ENCODE measurements at places on chromosomes 2 and 18. TPM values are rescaled to one million over a fixed set of nuclear protein-coding genes. Genes with fewer than 3 reads are reported as not detected.

- no peak for DNase-seq
Measured at GRCh38 chr2:74862020-74862964, 28.4 kb downstream of the HK2 start.

- DNase-seq, result no peak
Measured at GRCh38 chr2:207040696-207041095, 101.4 kb downstream of the CPO start.

Gene SLC9A4
- 23.5 TPM for total RNA-seq

DNA sequence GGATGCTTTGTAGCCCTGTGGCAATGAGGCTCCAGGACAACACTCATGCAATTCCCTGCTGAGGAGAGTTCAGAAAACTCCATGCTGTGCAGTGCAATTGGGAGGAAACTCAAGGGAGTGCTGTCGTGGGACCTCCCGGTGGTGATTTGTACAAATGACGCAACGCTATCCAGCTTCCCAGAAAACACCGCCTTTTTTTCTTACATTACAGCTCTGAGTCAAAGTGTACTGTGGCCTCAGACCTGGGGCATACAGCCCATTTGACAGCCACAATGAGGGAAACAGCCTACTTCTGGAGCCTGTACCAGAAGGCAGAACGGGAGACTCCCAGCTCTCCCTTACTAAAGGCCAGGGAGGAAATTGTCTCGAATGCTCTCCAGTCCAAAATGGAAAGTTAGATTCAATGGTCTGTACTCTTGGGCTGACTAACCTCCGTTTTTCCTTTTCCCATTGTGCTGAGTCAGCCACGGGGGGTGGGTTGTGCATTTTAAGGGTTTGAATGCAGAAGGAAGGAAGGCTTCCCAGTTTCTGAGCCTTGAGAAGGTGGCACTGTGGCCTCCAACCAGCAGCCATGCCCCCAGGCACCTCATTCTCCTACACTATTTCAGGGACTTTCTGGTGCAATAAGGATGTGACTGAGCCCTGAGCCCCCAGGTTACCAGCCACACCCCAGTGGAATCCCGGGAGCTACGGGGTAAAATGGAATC is 16.4 kb upstream of the CYP1B1 start:
- no peak for DNase-seq

GRCh38 chr2:111037128-111037527 is 83.6 kb upstream of the BCL2L11 start:
- DNase-seq, result no peak

Gene AOX1
- total RNA-seq, result 56.6 TPM

DNA sequence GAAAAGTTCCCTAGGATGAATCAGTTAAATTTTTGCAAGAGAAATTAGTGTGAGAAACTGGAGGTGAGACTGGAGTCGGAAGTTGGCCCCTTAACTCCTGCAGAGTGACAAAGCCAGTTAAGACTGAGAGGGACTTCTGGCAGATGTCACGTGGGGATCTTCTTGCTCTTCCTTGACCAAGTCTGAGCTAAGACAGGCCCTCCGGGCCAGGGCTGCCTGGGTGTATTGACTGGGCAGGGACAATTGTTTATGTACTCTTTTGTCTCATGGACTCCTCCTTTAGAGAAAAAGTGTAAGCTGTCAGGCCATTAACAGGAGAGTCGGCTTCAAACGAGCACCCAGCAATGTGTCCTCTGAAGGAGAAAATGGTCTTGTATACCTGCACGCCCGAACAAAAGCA is 48.6 kb upstream of the RALBP1 start:
- DNase-seq, result no peak

DNA sequence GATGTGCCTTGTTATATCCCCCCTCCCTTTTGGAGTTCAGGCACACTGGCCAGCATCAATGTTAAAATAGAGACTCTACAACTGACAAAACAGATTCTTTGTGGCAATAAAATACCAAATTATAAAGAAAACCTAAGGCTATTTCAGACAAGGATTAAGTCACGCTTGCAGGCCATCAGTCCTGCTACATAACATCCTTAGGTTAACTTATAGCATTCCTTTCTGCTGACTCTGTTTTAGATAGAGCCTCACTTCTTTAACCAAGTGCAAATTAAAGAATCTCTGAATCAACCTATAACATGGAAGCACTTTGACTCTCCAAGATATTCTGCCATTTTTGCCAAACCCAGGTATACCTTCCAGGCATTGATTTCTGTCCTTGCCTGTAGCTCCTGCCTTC is 784.6 kb downstream of the RNF144A start:
- no peak for DNase-seq

Gene SDC1
- total RNA-seq, result 480 TPM

- DNase-seq, result no peak
Measured at GRCh38 chr2:225190987-225191386, 148.7 kb upstream of the DOCK10 start.

- DNase-seq, result no peak
Measured at GRCh38 chr2:137302957-137303356, 537.6 kb downstream of the THSD7B start.

- DNase-seq, result no peak
Measured at GRCh38 chr18:10591896-10592295, 66.1 kb downstream of the NAPG start.

GRCh38 chr2:105859694-105859951 is 114.9 kb downstream of the NCK2 start:
- DNase-seq, result no peak

- no peak for DNase-seq
Measured at GRCh38 chr2:190888449-190888848, 7.8 kb downstream of the GLS start.

Gene FBXO48
- total RNA-seq, result 0.96 TPM

Gene RPE
- total RNA-seq, result 71.3 TPM

DNA sequence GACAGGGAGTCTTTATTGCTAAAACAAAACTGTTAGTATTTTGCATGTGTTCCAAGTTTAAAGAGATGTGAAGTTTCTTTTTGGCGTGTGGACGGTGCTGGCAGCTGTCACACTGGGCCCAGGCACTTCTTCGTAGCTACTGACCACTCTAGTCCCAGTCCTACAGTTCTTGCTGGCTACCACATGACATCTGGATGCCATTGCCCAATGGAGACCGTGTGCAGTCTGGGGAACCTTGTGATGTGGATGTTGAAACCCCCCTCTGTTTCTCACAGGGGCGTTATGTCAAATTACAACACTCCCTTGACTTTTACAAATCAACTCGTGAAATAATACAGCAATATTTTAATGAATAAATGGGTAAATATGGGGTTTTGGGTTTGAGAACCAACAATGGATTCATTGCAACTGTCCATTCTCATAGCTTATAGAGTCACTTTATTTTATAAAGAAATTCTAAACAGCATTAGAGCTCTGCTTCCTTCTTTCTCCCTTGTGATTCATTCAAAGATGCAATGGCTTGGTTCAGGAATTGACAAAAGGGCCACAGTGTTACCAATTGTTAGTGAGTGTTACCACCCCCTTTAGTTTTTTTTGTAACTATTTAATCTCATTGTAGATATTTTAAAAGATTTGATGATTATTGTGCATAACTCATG is 1.2 kb downstream of the GPD2 start:
- DNase-seq, result no peak

- DNase-seq, result no peak
Measured at GRCh38 chr2:26540306-26540705, 62.4 kb upstream of the OTOF start.

DNA sequence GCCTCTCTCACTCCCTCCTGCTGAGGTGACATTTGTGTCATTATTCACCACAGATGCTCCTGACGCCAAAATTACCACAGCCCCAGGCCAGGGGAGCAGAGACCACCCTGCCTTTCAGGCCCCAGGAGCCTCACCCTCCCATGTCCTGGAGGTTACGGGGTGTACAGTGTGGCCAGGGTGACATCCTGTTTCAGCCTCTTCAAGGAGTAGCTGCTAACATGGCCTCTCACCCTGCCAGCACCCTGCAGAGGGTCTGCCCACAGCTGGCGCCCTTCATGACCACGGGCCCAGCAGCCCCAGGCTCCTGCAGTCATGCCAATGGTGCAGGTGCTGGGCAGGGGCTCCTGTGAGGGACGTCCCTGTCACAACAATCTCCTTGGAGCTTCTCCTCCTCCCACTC is 92.6 kb downstream of the SMIM21 start:
- DNase-seq, result no peak

GRCh38 chr2:176582990-176583481 is 313.8 kb downstream of the MTX2 start:
- no peak for DNase-seq

Gene RTP5
- total RNA-seq, result 0.21 TPM

Gene PLA2R1
- total RNA-seq, result 19.0 TPM

Gene TTC39C
- 33.2 TPM for total RNA-seq

DNA sequence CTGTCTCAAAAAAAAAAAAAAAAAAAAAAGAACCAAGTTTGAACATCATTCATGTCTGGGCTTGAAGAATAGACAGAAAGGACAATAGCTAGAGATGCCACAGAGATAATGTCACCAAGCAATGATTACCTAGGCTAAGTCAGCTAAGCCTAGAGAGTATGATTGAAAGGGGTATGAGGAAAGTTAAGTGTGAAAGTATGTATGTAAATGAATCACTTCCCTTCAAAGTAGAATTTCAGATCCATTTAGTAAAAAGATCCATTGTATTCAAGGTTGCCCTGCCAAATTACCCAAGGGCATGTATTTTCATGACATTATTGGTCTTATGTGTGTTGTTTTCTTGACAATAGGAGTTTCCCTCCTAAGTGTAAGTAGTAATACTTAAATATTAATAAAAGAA is 34.1 kb upstream of the SLC39A10 start:
- no peak for DNase-seq

GRCh38 chr2:167579826-167580225 is 667.6 kb downstream of the STK39 start:
- DNase-seq, result no peak

GRCh38 chr2:237016121-237016915 is 69.4 kb upstream of the COPS8 start:
- DNase-seq, result no peak

Gene CACNB4
- 3.3 TPM for total RNA-seq

- DNase-seq, result no peak
Measured at GRCh38 chr2:186347472-186347871, 138.6 kb upstream of the ZC3H15 start.

Gene TMEM178A
- total RNA-seq, result 2.9 TPM

Gene RGPD8
- total RNA-seq, result 20.1 TPM

DNA sequence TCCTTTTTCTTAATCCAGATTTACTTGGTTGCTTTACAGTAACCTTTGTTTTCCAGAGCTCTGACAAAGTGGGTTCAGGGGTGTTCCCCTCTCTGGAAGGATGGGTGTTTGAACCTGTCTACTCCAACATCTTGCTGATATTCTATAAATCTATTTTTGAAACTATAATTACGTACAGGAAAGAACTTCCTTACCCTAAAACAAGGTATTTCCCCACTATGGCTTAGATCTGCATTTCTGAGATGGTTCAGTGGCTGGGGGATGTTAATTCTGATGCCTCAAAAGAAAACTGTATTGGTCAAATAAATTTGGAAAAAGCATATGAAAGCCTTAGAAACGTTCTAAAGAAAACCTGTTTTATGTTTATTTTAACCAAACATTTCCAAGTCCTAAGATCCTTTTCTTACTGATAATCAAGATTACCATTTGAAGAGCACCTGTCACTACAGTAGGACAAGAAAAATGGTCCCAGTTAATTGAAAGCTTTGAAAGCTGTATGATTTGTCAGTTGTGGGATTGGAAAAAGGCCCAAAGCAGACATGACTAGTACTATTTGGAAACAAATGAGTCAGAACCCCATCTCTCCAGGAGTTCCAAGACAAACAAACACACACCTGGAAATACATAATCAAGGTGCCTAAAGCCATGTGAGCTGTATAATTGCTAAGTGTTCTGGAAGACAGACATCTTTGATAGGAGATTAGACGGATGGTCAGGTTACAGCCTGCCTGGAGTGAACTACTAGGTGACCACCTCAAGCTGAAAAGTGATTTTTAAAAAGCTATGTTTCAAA is 57.5 kb downstream of the KDM3A start:
- no peak for DNase-seq

GRCh38 chr18:79697976-79698375 is 18.4 kb downstream of the CTDP1 start:
- no peak for DNase-seq

DNA sequence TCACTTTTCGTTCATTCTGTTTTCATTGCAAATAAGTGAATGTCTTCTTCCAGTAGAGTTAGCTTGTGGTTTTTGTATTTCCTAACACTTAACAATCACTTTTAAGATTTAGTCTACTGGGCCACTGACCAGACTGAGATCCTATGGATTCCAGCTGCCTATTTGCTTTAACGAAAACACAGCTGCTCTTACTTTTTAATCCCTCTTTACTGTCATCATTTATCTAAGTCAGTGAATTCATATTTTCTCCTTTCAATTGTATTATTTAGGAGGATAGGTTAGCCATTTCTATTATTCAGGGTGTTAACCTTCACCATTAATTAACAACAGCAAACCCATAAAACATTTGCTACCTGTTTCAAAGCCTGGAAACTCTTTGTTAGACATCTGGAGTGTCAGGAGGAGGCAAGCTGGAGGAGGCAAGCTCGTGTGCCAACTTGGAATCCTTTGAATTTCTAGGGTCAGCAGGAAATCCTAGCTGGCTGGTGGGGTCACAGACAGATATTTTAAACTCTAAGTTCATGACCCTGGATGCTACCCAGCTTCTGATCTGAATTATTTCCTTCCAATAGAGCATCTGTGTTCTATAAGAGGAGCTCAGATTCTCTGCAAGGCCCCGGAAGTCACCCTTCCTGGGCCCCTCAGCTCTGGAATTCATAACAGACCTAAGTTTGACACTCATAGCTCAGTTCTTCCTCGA is 385.3 kb downstream of the RBM43 start:
- no peak for DNase-seq

Gene ITGA4
- total RNA-seq, result 7.4 TPM

Gene SNORC
- total RNA-seq, result 7.3 TPM

GRCh38 chr2:240386326-240386725 is 49.1 kb upstream of the GPC1 start:
- DNase-seq, result no peak
